ENCODE measurements at places on chromosomes 1 and 21.
A peak's percentile ranks its signal among the peaks of the same experiment; 100 is the strongest.

DNA sequence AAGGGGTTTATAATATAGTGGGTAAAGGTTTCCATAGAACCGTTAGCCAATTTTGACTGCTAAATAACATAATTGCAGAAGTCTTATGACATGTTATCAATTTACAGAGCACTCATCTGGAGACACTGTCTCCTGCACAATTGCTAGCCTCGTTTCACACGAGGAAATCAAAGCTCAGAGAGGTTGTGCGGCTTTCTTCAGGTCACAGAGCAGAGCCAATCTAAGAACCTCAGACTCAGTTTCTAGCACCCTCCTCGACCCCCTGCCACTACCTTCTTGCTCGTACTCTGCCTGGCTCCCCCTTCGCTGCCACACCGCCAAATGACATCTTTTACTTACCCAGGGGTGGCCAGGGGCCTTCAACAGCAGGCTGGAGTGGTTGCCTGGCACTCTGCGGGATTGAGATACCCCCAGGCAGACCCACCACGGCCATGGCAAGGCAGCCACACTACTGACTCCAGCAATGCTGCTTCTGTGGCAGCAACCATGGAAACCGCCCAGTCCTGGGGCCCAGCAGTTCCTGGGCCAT, 16.0 kb upstream of the CASZ1 start:
- no peak for DNase-seq

DNA sequence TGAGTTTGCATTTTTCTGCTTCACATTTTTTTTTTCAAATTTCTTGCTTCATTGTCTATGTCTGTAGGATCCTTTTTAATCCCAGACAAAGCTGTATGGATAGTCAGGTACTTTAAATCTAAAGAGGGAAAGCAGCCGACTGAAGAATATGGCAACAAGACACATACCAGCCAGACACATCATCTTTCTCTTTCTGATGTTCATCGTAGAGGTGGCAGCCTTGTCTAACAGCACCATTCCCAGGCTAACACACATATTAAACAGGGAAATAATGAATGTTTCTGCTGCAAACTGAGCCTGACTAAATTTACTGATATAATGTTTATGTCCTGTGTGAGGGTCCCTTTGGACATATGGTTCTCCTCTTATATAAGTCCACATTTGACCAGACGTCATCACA, 3.7 kb upstream of the TEKT2 start:
- DNase-seq: no peak

- DNase-seq: peak; percentile 74
Measured at GRCh38 chr1:173418107-173418985, 58.8 kb upstream of the PRDX6 start.

GRCh38 chr1:90339811-90340210, 344.9 kb downstream of the ZNF326 start:
- no peak for DNase-seq

- DNase-seq: peak; percentile 85
Measured at GRCh38 chr1:174954073-174954460, 45.7 kb upstream of the CACYBP start.

- DNase-seq: peak; percentile 60
Measured at GRCh38 chr1:200410566-200410878, 686 bp upstream of the ZNF281 start.

GRCh38 chr1:203210988-203211387, 18.5 kb downstream of the CHIT1 start:
- DNase-seq: no peak

DNA sequence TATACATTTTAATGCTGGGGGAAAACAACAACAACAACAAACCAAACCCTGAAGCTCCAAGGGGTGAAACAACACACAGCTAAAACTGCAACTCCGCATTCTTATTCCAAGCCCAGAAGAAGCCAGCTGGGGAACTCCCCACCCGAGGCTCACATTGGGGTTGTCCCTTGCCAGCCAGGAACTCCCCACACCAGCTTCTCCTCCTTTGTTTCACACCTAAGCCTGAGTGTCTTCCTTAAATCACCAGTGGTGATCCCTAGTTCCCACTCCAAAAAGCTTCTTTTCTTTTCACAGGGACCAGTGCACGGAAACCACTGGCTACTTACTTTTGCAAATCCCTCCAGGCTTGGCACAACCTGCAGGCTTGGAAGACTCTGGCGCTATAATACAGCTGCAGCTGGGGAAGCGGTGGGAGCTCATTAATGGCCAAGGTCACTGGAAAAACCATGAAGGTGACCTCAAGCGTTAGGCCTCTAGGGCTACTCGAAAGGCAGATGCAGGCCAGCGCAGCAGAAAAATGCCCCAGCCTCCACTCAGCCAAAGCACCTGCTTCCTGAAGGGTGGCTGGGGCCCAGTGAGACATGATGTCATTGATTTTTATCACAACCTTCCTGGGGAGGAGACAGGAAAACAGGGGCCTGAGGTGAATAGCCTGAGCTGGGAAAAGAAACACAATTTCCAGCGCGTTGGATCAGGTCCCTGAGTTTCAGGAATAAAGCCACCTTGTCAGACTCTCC, 40.1 kb downstream of the TLR5 start:
- DNase-seq: no peak

DNA sequence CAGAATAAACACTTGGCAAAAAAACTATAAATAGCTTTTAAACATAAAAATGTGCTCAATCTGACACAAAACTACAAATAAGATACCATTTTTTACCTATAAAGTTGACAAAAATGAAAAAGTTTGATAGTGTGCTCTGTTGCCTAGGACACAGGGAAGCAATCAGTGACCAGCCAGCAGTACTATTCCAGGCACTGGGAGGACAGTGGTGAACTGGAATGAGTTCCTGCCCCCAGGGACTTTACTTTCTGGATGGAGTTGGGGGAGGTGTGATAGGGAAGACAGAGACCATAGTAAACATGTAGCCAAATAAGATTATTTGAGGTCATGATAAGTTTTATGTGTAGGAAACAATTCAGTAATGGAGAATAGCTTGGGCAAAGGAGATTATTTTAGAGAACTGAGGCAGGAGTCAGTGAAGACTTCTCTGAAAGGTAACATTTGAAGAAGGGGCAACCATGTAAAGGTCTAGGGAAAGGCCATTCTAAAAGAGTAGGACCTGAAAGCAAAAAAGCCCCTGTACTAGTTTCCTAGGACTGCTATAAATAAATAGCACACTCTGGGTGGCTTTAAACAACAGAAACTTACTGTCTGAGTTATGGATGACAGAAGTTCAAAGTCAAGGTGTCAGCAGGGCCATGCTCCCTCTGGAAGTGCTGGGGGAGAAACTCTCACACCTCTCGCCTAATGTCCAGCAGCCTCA, 42.0 kb downstream of the EEIG2 start:
- no peak for DNase-seq

DNA sequence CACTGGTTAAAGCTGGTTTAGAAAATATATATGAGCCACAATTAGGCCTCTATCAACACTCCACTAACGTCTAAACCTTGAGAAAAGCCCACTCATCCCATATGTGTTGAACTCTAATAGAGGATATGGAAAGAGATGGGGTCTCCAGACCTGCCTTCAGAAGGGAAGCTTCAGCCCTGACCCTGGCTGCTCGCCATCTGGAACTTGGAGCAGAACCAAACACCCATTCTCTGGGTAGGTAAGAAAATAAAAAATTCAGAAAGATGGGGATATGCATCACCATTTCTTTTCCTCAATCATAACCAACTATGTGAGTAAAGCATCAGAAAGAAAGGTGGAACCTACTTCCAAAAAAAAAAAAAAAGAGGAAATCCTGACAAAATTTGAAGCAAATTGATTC, 666.2 kb downstream of the PTPRC start:
- no peak for DNase-seq

GRCh38 chr1:234970731-234971476, 157.7 kb downstream of the TOMM20 start:
- no peak for DNase-seq

DNA sequence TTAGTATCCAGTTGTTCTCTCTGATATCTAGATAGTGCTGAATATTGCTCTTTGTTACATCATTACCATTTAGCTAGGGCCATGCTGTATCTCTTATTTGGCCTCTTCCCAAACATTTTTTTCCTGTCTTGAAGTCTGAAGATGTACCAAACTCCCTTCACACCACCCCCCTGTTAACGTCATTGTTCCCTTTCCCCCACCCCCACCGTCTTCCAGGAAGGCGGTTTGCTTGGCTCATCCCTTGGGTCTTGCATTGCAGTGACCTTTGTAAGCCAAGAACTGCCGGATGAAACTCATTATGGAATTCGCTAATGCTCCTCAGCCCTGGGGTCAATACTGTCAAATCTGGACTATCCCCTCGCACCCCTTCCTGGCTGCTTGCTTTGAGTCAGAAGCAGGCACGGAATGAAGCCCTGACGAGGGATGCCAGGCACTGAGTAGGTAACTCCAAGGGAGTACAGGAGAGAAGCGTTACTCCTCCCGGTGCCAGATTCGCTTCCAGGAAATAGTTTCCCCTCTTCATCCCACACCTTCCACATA, 283.1 kb downstream of the TM2D1 start:
- DNase-seq: no peak
